Progenitor cell of endocrine pancreas (in vitro differentiated cells): ENCODE measurements at places on chromosomes 7 and 10.

DNA sequence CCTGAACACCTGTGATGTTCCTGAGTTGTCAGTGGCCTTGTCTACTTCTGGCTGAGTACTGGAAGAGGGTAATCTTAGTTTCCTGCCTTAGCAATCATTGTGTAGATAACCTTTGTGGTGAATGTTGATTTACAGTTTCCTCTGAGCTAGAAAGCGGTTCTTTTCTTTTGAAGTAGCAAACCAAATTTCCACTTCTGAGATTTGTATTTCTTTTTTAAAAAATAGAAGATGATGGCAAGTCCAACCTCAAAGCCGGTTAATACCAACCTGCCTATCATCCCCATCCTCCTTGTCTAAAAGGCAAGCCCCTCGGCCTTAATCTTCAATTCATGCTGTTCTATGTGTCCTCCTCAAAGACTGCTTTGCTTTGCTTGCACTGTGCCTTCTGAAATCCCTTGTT lies 12.5 kb upstream of the PALS2 start:
- DNase-seq, result no peak

- DNase-seq, result no peak
Observed at GRCh38 chr7:140876519-140877248, 48.0 kb downstream of the BRAF start.

GRCh38 chr10:132457328-132458070 lies 60.5 kb downstream of the PWWP2B start:
- DNase-seq, result no peak

DNA sequence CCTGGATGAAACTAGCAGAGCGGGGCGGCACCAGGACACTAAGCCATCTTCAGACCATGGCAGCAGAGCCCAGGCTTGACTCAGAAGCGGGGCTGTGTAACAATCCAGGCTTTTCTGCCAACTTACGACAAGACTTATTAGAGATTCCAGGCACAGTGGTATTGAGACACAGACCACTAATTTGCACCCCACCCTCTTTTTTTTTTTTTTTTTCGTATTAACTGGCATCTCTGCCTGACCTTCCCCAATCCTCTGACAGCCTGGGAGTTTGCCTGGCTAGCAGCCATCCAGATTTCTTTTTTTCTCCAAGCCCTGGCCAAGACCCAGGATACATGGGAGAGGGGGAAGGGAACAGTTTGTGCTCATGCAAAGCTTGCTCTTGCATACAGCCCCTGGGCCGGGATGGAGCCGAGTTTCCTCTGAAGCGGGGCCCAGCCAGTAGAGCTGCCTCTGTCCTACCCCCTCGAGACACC lies 182.4 kb downstream of the PLXNA4 start:
- no peak for DNase-seq

- no peak for DNase-seq
Observed at GRCh38 chr10:102555781-102556328, 52.1 kb downstream of the SUFU start.

DNA sequence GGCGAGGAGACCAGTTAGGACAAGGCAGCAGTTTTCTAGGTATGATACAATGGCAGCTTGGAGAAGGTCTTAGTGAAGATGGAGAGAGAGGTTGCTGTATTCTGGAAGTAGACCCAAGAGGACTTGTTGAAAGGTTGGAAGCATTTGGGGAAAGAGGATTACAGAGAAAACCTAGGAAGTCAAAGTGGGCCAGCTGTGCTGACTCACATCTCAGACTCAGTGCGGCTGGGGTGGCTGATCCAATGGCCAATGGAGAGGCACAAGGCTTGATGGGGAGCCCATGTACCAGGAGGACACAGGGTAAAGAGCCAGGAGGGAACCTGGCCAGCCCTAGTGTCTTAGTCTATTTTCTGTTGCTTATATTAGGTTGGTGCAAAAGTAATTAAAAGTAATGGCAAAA lies 194.5 kb upstream of the GALNT17 start:
- DNase-seq, result no peak

DNA sequence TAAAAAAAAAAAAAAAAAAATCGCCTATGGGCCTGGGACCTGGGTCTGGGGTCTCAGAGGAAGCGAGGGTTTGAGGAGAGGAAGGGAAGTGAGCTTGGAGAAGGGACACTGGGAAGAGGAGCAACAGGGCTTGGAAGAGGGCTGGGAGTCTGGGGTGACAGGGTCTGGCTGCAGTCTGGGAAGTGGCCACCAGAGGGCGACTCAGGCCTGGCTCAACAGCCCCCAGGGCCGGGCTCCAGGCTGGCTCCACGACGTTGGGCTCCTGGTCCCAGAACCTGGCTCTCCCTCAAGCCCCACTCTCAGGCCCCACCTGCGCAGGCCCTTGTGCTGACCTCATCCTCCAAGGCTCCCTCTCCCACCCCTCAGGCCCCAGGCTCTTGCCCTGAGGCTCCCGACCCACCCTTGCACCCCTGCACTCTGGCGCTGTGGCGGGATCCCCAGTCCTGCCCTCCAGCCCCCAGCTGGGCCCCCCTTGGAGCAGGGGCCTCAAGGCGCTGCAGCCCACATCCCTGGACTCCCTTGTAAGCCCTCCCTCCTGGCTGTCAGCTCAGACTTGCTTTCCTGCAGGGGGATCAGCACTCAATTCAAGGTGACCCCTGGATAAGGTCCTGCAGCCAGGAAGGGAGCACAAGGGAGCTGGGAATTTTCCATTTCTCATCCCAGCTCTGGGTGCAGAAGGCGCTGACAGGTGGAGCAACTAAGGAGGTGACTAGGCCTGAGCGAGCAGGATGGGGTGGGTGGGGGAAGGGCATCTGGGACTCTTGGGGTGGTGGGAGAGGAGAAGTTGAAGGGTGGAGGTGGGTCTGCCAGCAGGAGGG lies 5.4 kb upstream of the SPACDR start:
- DNase-seq, result peak; percentile 86

DNA sequence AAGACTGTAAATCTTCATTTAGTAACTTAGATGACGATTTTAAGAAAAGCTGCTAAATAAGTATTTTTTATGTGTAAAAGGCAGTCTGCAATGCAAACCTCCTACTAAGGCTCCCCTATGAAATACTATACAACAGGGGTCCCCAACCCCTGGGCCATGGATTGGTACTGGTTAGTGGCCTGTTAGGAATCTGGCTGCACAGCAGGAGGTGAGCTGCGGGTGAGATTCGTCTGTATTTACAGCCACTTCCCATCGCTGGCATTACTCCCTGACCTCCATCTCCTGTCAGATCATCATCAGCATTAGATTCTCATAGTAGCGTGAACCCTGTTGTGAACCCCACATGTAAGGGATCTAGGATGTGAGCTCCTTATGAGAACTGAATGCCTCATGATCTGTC lies 580.4 kb downstream of the MAGI2 start:
- DNase-seq, result no peak

DNA sequence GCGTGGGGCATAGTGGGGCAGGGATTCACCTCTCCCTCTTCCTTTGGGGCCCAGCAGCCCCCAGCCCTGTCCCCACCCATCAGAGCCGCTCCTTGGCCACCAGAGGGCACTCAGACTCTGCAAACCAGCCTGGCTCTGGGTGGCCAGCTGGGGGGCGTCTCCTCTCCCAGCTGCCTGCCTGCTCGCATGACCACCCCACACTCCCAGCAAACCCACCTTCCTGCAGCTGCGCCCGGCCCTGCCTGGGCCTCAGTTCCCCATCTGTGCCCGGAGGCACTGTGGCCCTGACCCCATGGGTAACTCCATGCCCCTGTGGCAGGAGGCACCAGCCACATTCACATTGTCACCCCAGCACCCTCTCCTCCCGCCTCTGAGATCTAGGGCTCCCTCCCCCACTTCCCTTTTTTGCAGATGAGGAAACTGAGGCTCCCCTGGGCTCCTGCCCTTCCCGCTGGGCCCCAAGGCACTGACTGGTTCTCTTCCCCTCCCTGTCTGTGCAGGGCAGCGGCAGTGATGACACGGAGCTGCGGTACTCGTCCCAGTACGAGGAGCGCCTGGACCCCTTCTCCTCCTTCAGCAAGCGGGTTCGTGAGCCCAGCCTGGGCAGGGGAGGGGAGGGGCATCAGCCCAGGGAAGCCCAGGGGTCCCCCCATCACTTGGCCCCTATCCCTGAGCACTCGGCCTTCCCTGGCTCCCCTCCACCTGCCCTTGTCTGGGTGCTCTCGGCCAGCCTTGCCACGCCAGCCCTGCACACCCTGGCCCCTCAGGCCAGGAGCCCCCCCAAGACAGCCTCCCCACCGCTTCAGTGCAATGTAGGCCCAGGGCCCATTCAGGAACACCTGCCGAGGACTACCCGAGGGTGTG lies 6.9 kb upstream of the SH2B2 start:
- peak; percentile 64 for DNase-seq

GRCh38 chr10:79246606-79247275 lies 100.5 kb upstream of the PPIF start:
- DNase-seq, result no peak

DNA sequence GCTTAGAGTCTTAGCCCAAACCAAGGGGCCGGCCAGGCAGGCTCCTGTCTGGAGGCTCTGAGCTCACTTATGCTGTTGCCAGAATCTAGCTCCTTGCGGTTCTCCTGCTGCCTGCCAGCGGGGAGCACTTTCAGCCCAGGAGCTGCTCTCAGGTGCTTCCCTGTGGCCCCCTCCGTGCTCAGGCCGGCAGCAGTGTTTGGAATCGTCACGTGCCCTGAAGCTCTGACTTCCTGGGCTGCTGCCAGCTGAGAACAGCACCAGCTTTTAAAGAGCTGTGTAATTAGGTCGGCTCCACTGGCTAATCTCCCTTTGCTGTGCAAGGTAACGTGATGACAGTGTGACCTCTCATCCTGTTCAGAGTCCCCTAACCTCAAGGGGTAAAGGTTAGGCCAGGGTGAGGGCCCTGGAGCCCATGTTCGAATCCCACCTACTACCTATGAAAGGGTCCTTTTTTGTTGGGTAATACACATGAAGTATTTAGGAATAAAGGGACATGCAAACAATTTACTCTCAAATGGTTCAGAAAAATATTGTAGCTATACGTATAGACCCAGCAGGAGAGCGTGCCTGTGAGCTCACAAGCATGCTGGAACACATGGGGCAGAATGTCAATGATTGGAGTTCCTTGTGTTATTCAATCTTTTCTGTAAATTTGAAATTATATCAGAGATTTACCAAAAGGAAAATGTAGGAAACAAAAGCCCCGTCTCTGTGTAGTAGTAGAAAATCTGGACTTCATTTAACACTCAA lies 16.6 kb downstream of the ZNF862 start:
- no peak for DNase-seq

DNA sequence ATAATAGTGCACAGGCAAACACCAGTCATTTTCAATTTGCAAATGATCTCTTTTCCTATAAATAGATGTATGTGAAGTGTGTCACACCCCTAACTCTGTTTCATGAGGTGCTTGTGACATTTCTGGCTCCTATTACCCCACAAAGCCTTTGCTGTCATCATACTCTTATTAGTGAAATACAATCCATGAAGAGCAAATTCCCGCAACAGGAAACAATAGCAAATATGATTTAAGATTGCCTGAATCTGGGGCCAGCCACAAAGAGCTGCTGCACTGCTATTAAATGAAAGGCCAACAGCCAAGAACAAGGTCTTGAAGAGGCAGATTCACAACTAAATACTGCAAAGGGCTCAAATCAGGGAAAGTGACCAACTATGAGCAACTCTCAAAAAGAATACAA lies 96.3 kb upstream of the CAV2 start:
- DNase-seq, result no peak
